ENCODE measurements at places on chromosomes 7 and 10. TPM values are rescaled to one million over a fixed set of nuclear protein-coding genes. Genes with fewer than 3 reads are reported as not detected.

- DNase-seq, result no peak
- H3K36me3 ChIP-seq, result no peaks in the 10 kb centered on the region
- H3K27ac ChIP-seq, result no peak overlapping the region
- no peaks in the 10 kb centered on the region for H3K27me3 ChIP-seq
- H3K4me3 ChIP-seq, result no peak overlapping the region
- no peaks in the 10 kb centered on the region for H3K4me1 ChIP-seq
These were observed 25.7 kb downstream of the GPR22 start for GRCh38 chr7:107495516-107495915.

DNA sequence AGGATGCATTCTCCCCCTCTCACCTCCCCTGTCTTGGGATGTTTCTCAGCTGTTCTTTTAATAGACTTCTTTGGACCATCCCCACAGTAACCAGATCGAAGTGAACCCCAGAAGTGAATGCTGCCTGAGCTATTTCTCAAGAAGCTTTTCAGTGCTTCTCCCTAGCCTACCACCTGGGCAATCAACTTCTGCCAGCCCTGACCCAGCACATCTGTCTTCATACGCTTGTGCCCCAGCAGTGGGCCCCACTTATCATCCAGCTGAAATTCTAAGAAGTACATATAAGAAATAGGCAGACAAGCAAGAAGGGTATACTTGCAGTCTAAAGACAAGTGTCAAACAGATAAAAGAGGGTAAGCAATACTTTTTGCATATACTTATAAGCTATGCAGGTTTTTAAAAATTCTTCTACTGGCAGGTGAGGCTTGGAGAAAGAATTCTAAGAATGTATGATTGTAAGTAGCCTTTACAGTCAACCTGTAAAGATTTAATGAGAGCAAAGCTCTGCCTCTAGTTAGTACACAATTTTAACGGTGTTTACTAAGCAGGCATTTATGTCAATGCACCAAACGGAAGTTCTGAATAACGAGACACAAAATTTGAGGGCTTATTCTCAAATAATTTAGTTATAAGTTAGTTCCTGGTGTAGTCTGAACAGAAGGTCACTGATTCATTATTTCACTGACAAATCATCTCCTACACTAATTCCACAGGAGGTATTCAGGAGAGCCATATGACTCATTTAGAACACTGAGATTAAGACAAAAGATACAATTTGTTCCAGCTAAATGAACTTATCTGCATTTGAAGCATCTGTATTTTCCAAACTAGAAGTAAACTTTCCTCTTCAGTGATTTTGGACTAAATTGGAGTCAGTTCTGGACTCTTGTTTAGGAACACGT lies 83.3 kb downstream of the RNLS start:
- no peak for DNase-seq
- no peak overlapping the region for H3K4me3 ChIP-seq
- H3K27ac ChIP-seq, result no peak overlapping the region

- no peak overlapping the region for H3K27ac ChIP-seq
- no peaks in the 10 kb centered on the region for H3K36me3 ChIP-seq
- H3K4me3 ChIP-seq, result no peak overlapping the region
- no peaks in the 10 kb centered on the region for H3K27me3 ChIP-seq
- no peaks in the 10 kb centered on the region for H3K4me1 ChIP-seq
- no peak for DNase-seq
These were observed 74.3 kb upstream of the CSTF2T start for GRCh38 chr10:51773681-51774080.

- DNase-seq, result no peak
- H3K36me3 ChIP-seq, result no peaks in the 10 kb centered on the region
- no peaks in the 10 kb centered on the region for H3K4me1 ChIP-seq
- no peak overlapping the region for H3K4me3 ChIP-seq
- H3K27me3 ChIP-seq, result no peaks in the 10 kb centered on the region
These were observed 269.1 kb downstream of the SUGCT start for GRCh38 chr7:40403703-40404476.

The LIPN gene
- total RNA-seq, result not detected

- DNase-seq, result no peak
- H3K36me3 ChIP-seq, result no peaks in the 10 kb centered on the region
- H3K4me3 ChIP-seq, result no peak overlapping the region
- H3K27me3 ChIP-seq, result no peaks in the 10 kb centered on the region
- no peaks in the 10 kb centered on the region for H3K4me1 ChIP-seq
These were observed 121.3 kb upstream of the BTBD16 start for GRCh38 chr10:122149561-122150505.

Data from T-cell (primary cell).